ENCODE measurements at places on chromosomes 16 and 17. TPM values are rescaled to one million over a fixed set of nuclear protein-coding genes. Genes with fewer than 3 reads are reported as not detected.

Gene TM4SF5
- not detected for total RNA-seq

Gene ASPA
- 5.5 TPM for total RNA-seq

Gene PPP1R1B
- 2.6 TPM for total RNA-seq

Gene ATP2A3
- total RNA-seq = 10.5 TPM

Gene PRAC2
- not detected for total RNA-seq

Gene KRT40
- not detected for total RNA-seq

Gene BPTF
- 101 TPM for total RNA-seq

Gene KCNJ16
- not detected for total RNA-seq

- DNase-seq = no peak
Measured at GRCh38 chr17:63489291-63489690, 12.4 kb downstream of the ACE start.

- no peak for DNase-seq
Measured at GRCh38 chr16:17224350-17224749, 246.4 kb downstream of the XYLT1 start.

- DNase-seq = no peak
Measured at GRCh38 chr17:45313996-45314740, 2.7 kb downstream of the MAP3K14 start.

DNA sequence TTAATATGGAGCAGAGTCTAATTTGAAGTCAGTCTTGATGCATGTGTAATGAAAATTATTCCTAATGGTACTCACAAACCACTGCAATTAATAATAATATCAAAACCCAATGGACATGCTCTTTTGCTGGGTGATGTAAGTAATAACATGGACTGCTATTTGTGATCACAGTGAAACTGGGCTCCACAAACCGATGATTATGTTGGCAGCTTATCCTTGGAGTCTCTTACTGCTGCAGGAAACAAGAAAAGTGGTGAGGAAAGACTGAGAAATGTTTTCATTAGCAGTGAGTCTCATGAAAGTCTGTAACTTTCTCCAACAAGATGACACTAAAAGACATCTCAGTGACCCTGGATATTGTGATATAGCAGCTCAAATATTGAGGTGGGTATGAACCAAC is 45.2 kb downstream of the TMEM100 start:
- DNase-seq = no peak

DNA sequence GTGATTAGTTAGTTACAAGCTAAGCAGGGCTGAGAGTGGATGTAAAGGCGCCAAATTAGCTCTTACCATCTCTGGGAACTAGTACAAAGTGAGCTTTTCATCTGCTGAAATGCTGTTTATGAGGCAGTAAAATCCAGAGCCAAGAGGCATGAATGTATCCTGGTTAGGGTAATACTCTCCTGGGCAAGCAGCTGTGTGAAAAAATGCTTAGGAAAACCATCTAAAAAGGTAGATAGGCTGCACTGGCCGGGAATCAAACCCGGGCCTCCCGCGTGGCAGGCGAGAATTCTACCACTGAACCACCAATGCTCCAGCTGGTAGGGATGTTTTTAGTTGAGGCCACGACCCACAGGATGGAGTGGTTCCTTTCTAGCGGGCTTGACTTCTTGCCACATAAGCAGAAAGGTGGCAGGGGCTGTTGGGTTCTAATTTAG is 23.0 kb downstream of the VAC14 start:
- DNase-seq = no peak

GRCh38 chr17:81466564-81467472 is 45.8 kb downstream of the ACTG1 start:
- no peak for DNase-seq

- no peak for DNase-seq
Measured at GRCh38 chr16:84712138-84712671, 12.4 kb downstream of the USP10 start.

- DNase-seq = no peak
Measured at GRCh38 chr17:60971515-60972369, 294.1 kb downstream of the BCAS3 start.

DNA sequence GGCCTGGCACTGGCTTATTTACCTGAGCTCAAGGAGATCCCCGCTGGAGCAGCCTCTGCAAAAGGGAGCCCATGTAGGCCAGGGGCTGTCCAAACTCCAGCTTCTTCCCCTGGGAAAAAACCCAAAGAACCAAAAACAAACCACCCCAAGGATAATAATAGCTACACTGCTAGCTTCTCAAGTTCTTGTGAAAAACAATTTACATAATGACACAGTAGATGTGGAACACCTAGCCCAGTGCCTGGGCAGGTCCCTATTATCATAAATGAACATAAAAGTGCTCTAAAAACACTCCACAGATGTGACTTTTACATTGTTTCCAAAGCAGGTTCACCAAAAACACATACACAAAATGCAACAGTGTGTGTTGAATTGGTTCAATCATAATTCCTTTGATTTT is 27.3 kb downstream of the CENPV start:
- no peak for DNase-seq

- no peak for DNase-seq
Measured at GRCh38 chr17:16975744-16976625, 4.1 kb upstream of the TNFRSF13B start.

DNA sequence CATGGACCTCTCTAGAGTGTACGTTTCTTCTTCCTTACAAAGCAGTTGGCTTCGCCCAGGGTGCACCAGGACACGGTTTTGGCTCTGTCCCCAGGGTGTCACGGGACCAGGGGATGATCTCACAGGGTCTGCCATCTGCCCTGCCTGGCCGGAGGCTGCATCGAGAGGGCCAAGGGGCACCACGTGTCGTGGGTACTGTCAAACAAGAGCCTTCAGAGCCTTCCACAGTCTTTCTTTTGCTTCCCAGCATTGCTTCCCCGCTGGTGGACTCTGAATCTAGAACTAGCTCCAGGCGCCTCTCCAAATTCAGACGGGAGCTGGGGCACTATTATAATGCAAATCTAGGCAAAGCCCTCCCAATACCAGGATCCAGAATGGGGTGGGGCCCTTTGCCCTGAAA is 47.9 kb downstream of the MAPT start:
- peak; percentile 79 for DNase-seq

DNA sequence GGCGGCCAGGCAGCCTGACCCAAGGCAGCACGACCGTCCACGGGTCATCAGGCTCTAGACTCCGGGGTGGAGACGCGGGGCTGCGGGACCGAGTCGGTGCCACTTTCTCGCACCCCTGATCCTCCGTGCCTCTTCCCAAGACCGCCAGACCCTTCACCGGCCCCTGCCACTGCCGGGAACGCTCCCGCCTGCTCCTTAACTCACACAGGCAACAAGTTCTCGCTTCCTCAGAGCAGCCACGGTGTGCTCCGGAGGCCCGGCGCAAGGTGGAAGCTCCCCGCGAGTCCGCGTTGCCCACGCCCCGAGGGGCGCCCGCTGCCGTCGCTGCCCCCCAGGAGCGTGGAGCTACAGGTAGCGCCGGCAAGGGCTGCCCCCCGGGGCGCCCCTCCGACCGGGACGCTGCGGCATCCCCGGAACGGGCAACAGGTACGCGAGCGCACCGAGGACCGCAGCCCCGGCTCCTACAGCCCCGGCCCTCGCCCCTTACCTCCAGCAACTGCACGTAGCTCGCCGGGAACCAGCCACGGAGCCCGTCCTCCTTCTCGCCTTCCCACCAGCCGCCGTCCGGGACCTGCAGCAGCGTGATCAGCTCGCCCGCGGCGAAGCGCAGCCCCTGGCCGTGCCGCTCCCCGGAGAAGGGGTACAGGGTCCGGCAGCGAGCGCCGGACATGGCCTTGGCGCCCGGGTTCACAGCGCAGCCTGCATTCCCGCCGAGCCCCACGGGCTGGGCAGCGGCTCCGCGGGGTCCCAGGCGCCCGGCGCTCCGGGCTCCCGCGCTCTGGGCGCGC is 491 bp downstream of the GAS7 start:
- DNase-seq = peak; percentile 27

- no peak for DNase-seq
Measured at GRCh38 chr16:79642652-79643051, 42.1 kb upstream of the MAF start.

- DNase-seq = peak; percentile 82
Measured at GRCh38 chr17:81434072-81434471, 38.8 kb downstream of the BAHCC1 start.

DNA sequence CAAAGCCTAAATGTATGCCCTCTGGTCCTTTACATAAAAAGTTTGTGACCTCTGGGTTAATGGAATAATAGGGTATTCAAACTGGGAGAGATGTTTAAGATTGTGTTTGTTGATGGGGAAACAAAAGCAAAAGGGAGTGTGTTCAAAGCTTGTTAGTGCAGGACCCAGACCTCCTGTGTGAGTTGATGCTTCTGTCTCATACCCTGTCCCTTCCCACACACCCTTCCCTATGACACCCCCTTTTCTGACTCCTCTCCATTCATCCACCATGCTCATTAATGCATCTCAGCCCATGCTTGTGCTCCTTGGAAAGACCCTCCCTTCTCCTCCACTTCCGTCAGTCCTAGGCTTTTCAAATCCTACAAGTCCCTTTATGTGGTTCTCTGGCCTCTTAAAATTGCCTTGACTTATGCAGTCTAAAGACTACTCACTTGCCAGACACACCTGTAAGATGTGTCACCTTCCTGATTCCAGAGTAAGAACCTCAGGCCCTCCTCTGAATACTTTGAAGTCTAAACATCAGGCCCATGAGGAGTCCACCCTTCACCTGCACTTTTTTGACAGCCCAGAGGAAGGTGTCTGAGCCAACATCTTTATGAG is 128.0 kb upstream of the CACNG5 start:
- no peak for DNase-seq

DNA sequence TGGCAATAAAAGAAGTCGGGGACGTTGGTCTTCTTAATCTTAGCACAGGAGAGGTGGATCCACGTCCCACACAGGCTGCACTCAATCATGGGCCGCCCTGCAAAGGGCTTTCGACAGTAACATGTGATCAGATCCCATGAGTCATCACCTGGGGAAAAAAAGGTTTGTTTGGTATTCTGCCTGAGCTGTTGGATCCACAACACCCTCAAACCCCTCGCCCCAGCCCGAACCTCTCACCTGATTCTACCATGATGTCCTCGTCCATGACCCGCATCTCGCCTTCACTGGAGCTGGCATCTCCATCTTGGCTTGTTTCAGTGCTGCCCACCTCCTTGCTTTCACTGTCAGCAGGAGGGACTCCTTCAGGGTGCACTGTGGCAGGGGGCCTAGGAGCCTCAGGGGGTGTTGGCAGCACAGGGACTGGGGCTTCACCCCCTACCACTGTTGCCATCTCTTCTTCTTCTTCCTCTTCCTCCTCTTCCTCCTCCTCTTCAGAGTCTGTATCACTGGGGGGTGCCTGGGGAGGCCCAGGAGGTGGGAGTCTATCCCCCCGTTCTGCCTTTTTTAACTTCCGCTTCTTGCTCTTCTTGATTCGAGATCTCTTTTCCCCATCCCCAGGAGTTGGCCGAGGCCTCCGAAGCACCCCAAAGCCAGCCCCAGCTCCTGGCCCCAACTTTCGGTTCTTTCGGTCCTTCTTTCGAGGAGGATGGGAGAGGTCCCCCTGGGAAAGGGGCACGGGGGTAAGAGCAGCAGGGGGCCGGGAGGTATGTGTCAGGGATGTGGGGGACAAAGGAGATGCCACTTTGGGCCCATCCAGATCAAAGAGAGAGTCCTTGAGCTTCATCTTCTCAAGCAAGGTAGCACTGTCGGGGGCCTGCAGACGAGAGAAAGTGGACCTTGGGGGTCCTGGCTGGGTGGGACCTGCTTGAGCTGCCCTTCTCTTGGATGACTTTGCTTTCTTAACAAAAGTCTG is 1.7 kb upstream of the DVL2 start:
- peak; percentile 37 for DNase-seq

GRCh38 chr16:48103591-48103990 is 52.2 kb downstream of the ABCC12 start:
- no peak for DNase-seq

- DNase-seq = peak; percentile 95
Measured at GRCh38 chr17:38674749-38675615, at the start of gene EPOP. Gene EPOP (minus strand): TSS chr17:38674957. CDS start chr17:38674495, 462 bp downstream.

- DNase-seq = no peak
Measured at GRCh38 chr17:3762922-3763776, 37.8 kb downstream of the ITGAE start.

DNA sequence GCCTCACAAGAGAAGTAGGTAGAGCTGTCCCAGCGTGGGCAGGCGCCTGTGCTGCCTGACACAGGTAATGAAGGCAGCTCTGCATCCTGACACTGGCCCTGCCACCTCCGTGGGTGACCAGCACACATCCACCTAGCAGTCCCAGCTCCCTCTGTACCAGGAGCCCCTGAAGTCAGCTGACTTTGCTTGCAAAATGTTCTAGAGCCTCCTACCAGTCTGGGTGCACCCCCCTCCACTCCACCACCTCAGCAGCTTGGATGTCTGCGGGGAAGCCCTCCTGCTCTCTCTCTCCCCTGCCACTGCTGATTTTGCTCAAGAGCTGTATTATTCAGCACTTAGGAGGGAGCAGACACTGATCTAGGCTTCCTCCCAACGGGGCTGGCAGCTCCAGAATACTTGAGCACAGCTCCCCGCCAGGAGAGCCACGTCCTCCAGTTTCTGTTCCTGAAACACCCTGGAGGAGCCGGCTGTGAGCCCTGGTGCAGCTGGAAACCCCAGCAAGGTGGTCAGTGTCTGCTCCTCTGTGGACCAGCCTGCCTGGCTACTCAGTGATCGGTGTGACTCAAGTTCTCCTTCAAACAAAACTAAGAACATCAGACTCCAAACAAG is 1.0 kb downstream of the RNF166 start:
- no peak for DNase-seq

DNA sequence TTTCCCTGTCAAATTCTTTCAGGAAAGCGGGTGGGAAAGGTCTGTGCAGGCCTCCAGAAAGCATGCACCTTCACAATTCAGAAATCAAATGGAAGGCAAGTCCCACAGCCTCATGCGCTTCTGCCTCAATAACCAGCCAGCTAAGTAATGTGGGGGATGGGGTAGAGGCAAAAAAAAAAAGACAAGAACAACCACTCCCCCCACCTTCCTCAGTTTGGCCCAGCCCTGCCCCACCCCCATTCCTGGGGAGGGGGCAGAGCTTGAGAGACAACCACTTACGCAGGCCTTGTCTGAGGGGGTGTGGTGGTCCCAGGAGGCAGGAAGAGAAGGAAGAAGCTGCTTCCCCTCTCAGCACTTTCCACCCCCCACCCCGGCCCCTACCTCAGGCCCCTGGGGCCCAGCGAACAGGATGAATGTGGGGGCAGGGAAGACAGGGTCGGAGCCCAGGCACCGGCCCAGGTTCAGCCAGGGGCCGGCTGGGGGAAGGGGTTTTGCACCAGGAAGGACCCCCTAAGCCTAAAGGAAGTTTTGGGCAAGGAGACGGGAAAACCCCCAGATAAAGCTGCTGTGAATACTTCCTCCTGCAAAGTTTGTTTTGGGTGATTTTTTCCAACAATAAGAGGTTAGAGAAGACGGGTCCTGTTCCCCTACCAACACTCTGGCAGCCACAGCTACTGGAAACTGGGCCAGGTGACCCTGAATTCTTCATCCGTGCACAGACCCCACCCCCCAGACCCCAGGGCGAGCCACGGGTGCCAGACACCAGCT is 1.2 kb downstream of the JUP start:
- DNase-seq = peak; percentile 73

- DNase-seq = no peak
Measured at GRCh38 chr17:81476097-81476496, 36.5 kb downstream of the ACTG1 start.

- DNase-seq = no peak
Measured at GRCh38 chr17:64472564-64472963, 23.6 kb downstream of the MILR1 start.

Data from right cardiac atrium (tissue), 5 donors.